Activated CD8-positive, alpha-beta memory T cell treated with anti-CD3 and anti-CD28 coated beads for 48 hours (primary cell): ENCODE measurements at places on chromosomes 2 and 18.

- DNase-seq, result no peak
These were observed 381.9 kb downstream of the KCNJ3 start for GRCh38 chr2:155080373-155080772.

DNA sequence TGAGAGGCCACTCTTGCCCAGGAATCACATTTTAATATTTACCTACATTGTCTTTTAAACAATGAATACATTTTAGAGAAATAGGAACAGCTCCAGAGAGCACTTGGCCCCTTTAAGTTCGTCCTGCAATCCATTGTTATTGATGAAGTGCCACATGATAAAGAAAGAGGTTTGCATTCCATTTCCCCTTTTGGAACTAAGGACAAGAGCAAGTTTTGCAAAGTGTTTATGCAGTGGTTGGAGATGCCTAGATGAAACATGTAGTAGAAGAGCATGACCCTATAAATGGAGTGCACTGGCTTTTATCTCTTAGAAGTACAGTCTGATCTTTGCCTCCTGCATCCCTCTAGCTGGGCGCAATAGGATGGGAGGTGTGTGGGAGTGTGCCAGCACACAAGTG is 118.7 kb upstream of the CNTNAP5 start:
- DNase-seq, result no peak

- no peak for DNase-seq
These were observed 105.6 kb downstream of the PIGN start for GRCh38 chr18:62081248-62081647.

GRCh38 chr2:63863707-63864106 is 22.0 kb downstream of the UGP2 start:
- no peak for DNase-seq

GRCh38 chr2:58019229-58019628 is 27.4 kb upstream of the VRK2 start:
- DNase-seq, result no peak

- DNase-seq, result no peak
These were observed 36.8 kb downstream of the SLC66A2 start for GRCh38 chr18:79914614-79915160.

DNA sequence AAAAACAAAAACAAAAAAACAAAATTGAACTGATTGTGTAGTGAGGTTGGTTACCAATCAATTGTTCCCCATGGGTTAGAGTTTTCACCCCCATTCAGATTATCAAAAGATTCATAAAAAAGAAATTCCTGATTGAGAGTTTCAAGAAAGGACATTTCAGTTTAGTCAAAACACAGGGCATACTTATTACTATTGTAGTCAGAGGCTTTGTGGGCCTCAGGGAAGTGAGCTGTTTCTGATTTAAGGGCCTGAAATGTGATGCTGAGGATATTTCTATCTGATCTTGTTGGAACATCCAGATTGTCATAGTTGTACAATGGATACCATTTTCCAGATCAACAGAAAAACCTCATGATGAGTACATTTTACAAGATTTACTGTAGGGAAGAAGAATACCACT is 368.1 kb upstream of the NETO1 start:
- no peak for DNase-seq

GRCh38 chr2:11534746-11535484 is 1.1 kb downstream of the GREB1 start:
- DNase-seq, result no peak

- DNase-seq, result no peak
These were observed 142.4 kb upstream of the SIX3 start for GRCh38 chr2:44799105-44799504.

GRCh38 chr18:31610286-31611205 is 18.9 kb downstream of the TTR start:
- no peak for DNase-seq

- no peak for DNase-seq
These were observed 246.5 kb upstream of the SPRED2 start for GRCh38 chr2:65678779-65679391.
